ENCODE measurements at places on chromosomes 13 and 19.

GRCh38 chr13:99335603-99336002 lies 28.4 kb upstream of the GPR183 start:
- no peak for DNase-seq

DNA sequence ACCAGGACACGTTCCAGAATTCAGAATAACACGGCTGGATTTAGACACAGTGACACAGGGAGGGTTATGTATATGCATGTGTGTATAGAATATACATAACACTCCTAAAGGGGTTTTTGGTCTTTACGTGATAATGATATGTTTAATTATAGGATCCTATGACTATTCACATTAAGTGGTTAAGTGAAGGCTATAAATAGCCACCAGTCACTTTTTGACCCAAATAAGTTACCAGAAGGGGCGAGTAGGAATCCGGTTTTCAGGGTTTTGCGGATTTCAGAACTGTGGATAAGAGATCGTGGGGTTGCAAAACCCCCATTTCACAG lies 6.9 kb downstream of the ANGPTL6 start:
- DNase-seq, result no peak

- no peak for DNase-seq
Observed at GRCh38 chr13:59424661-59425060, 739.1 kb downstream of the DIAPH3 start.

DNA sequence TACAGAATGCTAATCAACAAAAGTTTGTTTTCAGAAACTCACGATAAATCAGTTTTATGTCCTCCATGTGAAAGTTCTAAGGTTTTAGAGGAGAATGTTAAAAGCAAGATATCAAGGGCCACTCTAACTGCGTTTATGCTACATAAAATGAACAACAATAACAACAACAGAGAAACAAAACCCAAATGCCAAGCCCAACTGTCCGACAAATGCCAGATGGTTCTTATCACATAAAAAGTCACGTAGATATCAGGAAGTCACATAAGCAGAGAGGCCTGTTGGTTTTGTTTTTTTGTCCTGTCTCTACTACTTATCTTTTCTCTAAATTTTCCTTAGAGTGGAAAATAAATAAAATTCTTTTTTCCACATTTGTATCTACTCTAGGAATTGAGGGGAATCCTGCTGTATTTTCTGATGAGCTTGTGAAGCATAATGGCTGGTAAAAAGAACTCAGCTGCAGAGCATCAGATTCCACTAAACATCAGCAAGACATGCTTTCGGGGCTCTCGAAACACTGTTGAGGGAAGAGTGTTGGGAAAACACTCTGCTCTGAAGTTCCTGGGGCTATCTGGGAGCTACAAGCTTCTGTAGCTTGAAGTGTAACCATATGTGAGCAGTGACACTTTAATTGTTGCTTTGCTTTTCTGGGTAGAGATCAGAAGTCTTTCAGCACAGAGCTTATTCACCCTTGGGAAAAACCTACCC lies 110.1 kb downstream of the SLAIN1 start:
- DNase-seq, result peak; percentile 36

DNA sequence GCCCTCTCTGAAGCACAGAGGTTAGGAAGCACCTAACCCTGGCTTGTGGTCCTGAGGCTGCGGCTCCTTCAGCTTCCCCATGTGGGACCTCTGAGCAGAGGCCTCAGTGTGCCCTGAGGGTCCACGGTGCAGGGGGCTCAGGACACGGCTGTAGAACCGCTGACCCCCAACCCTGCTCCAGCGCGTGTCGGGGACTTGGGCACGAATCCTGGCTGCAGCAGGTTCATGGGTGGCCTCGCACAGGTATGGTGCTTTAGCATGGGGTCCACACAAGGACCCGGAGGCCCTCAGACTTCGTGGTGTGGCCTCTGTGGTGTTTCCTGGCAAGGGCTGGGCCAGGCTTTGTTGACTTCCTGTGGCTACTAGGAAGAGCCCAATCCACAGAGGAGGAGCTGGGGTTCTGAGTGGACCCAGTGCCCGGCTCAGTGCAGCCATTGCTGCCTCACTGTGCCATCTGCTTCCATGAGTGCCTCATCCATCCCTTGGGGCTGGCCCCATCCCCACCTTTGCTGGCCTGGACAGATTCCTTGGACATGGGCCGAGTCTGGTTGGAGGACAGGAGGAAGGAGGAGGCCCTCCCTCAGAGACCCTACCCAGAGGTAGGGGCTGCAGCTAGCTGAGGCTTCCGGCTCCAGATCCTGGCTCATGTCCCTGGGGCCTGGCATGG lies 24.5 kb downstream of the ZBTB7A start:
- DNase-seq, result no peak

- no peak for DNase-seq
Observed at GRCh38 chr13:107734891-107735625, 480.3 kb downstream of the LIG4 start.

DNA sequence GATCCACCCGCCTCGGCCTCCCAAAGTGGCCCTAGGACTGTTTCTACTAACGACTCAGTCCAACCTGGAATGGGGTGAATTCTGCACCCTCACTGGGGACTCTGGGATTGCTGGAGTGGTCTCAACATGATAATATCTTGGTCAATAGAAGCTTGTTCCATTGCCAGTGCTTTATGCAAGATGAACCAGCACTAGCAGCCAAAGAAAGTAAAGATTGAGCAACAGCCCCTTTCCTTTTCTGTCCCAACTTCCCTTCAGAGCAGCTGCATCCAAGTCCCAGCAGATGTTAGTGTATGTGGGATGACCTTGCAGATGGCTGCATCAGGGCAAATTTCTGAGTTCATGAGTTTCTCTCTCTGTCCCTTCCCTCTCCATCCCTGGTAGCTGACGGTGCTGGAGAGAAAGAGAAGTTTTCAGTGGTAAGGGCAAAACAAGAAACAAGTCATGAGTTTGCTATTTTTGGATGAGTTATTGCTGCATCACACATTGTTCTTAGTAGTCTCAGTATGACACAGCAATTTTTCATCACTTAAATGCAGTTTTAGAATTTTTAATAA lies 183.6 kb upstream of the EDNRB start:
- DNase-seq, result no peak

- no peak for DNase-seq
Observed at GRCh38 chr13:27437126-27437525, 12.7 kb downstream of the GTF3A start.

DNA sequence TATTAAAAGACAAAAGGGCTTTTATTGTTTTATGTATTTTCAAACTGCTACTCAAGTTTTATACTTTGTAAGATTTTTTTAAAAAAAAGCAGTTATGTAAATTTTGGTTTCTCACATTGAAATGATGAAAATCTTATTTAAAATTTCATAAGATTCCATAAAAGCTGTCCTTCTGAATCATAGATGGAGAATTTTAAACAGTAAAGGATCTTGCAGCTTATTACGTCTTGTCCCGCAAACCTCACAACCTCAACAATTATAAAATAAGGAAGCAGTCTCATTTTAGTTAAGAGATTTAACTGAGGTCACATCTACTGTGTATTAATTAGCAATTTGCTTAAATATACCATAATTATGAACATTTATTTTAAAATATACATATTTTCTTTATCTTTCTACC lies 581.0 kb upstream of the SPRY2 start:
- no peak for DNase-seq

GRCh38 chr13:50464349-50465251 lies 378.9 kb downstream of the DLEU7 start:
- DNase-seq, result peak; percentile 45

DNA sequence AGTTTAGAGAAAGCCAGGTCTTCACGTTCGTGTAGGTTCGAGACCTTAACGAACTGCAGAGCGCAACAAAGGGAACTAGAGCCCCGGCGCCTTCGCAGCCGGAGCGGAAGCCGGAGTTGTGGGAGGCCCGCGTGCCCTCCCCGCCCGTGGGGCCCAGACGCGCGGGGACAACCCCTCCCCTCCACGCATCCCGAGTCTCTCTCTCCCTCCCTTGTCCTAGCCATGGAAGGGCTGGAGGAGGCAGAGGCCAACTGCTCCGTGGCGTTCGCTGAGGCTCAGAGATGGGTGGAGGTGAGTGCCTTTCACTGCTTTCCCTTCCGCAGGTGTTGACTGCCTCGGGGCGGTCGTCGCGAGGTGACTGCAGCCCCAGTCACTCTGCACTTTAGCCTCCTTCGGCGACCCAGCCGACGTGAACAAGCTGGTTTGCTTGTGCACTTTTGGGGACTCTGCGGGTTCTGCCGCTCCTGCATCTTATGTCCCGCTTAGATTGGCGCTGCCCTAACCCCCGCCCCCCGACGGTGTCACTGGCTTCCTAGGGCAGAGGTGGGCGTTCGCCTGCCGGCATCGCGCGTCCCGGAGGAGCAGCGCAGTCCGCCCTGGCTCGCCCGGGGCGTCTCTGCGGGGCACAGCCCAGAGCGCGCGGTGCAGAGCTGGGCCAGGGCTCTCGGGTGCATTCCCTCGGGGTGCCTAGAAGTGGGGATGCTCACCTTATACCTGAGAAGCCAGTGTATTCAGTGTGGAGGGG lies 478 bp downstream of the LMO7 start:
- no peak for DNase-seq

GRCh38 chr13:36084131-36084530 lies 47.1 kb downstream of the DCLK1 start:
- no peak for DNase-seq

GRCh38 chr13:102399791-102400674 lies 1.8 kb downstream of the FGF14 start:
- no peak for DNase-seq

DNA sequence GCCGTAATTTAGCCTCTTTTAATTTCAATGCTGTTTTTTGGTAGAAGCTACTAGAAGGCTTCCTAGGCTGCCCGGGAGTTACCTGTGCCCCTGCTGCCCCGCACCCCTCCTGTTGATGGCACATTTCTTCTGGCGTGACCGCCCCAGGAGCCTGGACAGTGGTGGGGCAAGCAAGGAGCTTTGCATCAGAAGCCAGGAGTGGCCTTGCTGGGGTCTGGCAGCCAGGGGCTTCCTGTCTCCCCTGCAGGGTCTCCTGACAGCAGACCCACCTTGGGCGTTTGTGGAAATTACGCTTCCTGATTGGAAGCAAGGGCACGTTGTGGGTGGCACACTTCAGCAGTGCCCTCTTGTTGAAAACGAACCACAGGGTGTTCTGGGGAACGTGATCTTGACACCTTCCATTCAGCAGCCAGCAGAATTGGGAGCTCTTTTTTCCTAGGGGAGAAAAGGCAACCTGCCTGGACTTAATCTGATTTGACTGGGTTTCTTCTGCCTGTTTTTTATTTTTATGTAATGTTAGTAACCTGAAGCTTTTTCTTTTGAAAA lies 90.0 kb upstream of the TEX29 start:
- no peak for DNase-seq

- DNase-seq, result no peak
Observed at GRCh38 chr13:32904266-32904665, 112.0 kb upstream of the KL start.

DNA sequence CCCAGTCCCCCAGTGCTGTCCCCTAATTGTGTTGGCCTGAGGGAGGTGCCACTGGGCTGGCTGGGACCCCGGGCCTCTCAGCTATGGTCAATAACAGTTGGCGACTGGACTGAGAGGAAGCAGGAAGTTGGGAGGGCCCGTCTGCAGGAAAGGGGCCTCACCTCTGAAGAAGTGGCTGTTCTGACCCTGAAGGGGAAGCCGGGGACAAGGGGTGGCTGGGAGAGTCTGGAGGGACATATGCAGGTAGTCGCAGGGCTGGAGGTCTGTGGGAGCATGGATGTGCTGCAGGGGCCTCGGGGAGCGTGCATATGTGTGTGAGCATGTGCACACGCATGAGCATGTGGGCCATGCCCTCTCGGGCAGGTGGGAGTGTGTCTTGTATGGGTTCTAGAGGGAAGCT lies 5.9 kb downstream of the PKN1 start:
- DNase-seq, result no peak

DNA sequence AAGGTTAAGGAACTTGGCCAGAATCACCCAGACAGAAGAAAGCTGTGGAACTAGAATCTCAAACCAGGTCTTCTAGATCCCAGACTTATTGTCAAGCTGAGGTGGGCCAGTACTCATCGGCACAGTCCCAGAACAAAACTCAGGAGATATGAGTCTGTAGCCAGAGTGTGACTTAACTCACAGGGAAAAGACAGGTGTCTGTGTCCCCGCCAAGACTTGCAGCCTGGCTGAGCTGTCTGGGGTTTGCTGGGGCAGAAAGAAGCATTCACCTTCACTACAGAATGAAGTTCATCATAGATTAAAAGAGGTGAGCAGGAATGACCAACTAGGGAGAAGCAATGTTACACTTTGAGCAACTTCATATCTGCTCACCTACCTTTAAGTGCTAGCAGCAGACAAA lies 257.2 kb downstream of the FOXO1 start:
- no peak for DNase-seq

GRCh38 chr19:30074096-30074495 lies 132.1 kb downstream of the URI1 start:
- DNase-seq, result no peak

DNA sequence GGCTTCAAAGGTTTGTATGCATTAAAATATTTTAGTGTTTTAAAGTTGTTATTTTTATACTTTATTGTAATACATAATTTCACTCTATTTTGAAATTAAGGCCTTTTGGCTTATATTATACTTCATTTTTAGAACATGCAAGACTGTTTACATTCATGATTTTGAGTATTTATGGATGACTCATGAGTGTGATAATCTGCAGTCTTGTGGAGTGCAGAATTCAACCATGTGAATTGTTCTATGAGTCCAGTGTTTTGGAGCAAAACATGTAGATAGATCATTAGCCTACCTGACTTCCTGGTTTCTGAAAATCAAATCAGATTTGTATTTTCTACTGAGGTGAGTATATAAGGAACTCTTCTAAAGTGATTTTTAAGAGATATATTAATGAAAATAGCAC lies 241.8 kb downstream of the PCCA start:
- DNase-seq, result no peak

DNA sequence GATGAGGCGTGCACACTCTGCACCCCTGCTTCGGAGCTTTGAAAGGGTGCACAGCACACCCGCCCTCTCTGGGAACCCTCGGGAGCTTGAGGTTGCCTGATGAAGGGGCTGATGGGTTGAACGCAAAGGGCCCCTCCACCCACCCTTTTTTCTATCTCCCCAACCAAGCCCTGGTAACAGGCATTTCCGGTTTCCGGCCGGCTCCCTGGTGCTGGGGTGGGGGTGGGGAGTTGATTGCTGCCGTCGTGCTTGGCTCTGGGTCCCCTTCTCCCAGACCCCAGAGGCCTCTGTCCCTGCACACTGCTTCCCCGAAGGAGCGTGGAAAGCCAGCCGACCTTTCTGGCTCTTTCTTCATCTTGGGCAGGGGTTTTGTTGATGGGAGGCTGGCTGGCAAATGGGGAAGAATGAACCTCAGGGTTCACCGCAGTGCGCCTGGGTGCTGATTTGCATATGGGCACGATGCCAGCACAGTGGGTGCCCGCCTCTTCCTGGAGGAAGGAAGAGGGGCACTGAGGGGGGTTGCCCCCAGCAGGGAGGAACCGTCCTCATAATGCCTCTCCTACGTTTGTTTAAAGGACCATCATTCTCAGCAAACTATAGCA lies 29.1 kb downstream of the VAV1 start:
- DNase-seq, result no peak

DNA sequence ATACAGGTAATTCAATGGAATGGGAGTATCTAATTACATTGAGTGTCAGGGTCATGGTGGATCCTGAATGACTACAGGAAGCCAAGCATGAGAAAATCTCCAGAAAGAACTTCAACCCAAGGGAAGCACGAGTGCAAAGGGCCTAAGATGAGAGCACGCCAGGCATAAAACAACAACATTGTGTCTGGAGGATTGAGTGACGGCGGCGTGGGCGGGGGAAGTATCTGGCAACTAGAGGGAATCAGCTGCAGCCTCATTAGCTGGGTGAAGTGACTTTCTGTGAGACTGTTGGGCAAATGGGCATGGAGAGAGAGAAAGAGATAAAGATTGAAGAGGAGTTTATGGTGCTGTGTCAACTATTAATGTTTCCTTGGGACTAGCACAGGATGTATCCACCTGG lies 194.3 kb downstream of the GPC6 start:
- DNase-seq, result no peak
